ENCODE measurements at places on chromosomes 11 and 22.

DNA sequence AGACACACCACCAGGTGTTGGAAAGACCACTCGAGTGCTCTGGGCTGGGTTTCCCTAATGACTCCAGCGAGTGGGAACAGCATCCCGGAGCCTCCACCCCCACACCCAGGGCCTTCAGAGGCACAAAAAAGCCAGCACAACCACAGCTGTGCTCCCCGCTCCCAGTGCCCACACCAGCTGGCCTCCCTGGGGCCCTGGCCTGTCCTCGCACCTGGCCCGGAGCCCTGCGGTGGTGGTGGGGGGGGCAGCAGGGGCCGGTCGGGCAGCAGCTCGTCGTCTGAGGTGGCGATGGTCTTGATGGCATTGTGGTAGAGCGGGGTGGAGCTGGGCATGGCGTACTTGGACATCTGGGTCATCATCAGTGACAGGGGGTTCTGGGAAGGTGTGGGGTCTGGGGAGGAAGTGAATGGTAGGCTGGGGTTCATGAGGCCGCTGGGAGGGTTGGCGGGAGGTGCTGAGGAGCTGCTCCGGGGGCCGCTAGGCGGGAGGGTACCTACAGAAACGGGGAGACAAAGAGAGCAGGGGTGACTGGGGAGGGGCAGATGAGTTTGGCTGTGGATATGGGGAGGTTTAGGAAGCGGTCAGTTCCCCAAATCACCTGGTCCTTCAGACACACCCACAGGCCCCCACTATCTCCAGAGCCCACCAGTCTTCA lies 16.1 kb downstream of the CXCR5 start:
- no peak for DNase-seq

- peak; percentile 48 for DNase-seq
These were observed 39.5 kb downstream of the TP53I11 start for GRCh38 chr11:44911029-44911814.

DNA sequence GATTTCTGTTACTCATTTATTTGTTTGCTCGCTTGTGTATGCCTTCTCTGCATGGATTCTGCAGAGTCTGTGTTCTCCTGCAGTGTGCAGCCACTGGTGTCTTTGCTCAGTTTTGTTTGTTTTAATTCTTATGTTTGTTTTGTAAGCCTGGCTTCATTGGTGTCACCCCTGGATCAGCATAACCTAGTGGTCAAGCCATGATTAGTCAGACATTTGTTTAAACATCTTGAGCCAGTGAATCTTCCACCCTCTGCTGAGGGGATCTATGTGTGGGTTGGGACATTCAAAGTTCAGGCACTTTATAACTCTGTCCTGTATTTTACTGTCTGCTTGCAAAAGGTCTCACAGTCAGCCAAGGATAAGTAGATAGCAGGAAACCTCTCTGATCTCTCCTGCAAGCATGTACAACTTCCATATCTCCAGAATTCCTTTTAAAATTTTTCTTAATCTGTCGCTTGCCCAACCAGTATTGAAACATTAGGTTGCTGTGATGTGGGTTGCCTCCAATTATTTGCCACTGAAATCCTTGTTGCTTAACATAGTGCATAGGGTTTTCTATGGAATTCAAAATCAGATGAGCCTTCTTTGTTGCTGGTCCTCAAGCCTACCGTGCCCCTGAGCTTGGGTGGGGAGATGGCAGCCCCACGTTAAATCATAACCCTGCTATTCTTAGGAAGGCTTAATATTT lies 86.8 kb downstream of the KCNQ1OT1 start:
- DNase-seq, result no peak

DNA sequence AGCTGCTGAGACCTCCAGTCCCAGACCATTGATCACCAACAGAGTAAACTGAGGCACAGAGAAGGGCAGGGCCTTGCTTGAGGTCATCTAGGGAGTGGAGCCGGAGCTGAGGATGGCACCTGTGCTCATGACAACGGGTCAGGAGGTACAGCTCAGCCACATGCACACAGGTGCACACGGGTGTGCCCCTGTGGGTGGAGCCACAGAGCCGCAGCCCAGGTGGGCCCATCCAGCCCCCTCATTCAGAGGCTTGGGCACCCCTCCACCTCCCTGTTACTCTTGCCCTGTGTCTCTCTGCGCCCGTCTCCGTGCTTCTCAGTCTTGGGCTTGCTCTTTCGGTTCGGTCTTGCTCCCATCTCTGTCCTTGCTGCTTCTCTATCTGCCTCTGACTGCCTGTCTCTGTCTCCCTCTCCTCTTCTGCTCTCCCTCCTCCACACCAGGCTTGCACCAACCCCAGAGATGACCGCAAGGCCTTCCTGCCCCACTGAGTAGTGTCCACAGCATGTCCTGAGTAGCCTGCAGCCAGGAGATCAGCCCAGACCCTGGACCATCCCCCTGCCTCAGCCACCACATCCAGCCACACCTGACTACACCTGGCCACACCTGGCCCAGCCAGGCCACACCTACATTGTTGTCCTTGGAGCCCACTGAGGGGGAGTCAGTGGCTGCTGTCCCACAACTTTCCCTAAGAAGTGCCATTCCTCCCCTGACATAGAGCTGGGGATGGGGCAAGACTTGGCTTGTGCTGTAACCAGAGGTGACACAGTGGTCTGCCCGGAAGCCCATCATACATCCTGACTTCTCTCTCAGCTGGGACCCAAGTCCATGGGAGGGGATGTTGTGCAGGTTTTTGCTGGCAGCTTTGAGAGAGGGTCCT lies 39.3 kb upstream of the CRYBB3 start:
- DNase-seq, result no peak

- DNase-seq, result no peak
These were observed 7.0 kb upstream of the MALAT1 start for GRCh38 chr11:65491614-65492386.

DNA sequence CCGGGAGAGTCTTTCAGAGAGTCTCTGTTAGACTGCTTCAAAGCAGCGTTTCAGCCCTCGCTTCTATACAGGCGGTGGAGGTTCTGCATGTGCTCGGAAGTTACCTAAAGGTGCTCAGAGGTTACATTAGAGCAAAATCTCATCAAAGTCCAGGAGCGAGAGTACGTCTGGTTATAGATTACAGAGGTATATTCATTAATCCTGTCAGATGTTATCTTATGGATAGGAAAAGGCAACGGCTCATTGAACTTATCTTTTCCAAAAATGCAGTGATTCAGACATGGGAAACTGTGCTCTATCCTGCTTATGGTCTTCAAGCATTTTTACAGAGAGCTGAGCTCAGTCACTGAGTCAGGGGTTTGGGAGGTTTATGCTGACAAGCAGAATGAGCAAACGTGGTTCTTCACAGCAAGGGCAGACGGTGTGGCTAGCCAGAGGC lies 9.1 kb upstream of the ZBED5 start:
- no peak for DNase-seq

- DNase-seq, result peak; percentile 57
These were observed 27.8 kb upstream of the ZNRF3 start for GRCh38 chr22:28855355-28856094.

GRCh38 chr11:122665861-122666260 lies 10.3 kb downstream of the UBASH3B start:
- no peak for DNase-seq

DNA sequence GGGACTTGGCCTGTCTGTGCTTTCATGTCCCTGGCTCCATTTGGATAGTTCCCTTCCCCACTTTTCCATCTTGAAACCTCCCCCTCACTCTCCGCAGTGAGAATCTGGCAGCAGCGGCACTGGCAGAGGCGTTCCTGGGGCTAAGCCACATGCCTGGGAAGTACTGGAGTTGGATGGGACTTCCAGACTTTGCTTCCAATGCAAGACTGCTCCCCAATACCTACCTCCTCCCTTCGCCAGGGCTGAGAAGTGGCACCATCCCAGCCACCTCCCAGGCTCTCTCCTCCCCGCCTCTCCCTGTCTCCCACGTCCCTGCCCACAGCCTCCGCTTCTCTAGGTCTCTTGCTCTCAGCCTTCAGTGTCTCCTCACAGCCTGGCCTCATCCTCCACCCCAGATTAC lies 16.6 kb downstream of the TST start:
- DNase-seq, result no peak

- no peak for DNase-seq
These were observed 17.1 kb upstream of the OR52M1 start for GRCh38 chr11:4527926-4528325.

DNA sequence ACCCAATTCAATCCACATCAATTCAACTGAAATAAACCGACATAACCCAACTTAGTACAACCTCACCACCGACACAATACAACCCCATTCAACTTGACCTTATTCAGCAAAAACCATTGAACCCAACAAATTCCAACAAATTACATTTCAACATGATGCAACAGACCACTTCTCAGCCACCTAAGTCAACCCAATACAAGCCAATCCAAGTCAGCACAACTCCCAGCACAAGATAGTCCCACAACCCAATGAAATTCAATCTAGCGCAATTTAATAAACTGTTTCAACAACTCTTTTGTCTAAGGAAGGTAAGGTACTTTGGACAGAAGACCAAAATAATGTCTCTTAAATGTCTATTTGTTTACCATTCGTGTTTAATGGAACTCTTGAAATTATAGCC lies 226.0 kb downstream of the MIAT start:
- DNase-seq, result no peak

DNA sequence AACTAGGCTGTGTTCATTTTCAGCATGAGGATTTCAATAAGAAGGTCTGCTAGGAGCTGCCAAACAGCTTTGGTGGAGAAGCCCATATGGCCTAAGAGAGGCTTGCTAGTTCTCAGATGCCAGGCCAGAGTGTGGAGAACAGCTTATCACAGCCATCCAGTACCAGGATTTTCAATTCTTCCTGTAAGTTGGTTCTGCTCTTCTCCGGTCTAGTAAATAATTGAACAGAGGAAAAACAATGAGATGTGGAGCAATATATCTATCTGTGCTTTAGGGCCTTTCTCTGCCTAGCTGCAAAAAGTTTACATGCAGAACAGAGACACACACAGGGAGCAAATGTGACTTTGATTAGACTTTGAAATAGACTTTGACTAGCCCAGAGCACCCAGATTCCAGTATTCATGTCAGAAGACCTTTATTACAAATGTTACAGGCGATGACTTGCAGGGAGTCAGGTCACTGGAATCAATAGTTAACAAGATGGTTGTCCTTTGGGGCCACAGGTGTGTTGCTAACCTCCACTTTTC lies 19.8 kb upstream of the PPP2R1B start:
- no peak for DNase-seq

DNA sequence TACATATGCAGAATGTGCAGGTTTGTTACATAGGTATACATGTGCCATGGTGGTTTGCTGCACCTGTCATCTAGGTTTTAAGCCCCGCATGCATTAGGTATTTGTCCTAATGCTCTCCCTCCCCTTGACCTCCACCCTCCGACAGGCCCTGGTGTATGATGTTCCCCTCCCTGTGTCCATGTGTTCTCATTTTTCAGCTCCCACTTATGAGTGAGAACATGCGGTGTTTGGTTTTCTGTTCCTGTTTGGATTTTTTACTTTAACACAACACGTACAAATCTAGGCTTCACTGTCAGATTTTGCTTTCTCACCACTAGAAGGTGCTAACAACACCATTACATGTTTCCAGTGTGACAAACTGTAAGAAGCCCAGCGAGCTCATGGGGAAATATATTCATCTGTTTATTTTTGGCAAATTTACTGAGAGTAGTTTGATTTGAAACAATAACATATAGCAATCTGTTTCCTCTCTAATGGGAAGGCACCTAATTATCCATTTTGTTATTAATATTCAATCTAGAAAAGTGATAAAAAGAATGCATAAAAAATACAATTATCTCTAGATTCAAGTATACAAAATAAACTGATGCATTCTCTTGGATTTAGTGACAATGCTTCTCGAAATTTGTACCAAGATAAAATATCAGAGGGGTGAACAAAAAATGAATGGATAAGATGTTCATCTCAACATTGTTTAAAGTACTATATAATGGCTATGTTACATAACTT lies 23.2 kb upstream of the BIRC3 start:
- peak; percentile 44 for DNase-seq

GRCh38 chr11:73995731-73996130 lies 13.1 kb upstream of the UCP2 start:
- no peak for DNase-seq

GRCh38 chr11:32273931-32274330 lies 161.4 kb downstream of the WT1 start:
- no peak for DNase-seq

DNA sequence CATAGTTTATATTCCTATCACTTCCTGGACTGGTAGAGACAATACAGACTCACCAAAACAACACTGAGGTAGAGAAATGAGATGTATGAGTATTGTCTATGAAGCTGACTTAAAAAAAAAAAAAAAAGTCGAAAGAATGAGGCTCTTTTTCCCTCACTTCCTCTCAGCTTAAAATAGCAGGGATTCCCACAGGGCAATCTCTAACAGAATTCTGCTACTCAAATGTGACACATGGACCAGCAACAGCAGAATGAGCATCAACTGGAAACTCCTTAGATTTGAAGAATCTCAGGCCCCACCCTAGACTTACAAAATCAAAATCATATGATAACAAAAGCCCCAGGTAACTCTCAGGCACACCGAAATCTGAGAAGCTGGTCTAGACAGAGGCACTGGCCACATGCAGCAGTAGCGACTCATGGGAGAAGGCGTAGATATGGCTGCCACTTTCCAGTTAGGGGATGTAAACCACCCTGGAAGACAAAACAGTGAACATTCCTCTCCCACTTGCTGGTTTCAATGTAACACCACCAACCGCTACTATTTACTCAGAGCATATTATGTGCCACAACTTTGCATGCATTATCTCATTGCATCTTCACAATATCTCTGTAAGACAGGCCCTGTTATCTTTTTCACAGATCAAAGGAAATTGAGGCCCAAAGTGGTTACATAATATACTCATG lies 128.0 kb downstream of the RBFOX2 start:
- DNase-seq, result no peak

GRCh38 chr22:27139935-27140511 lies 482.6 kb downstream of the MIAT start:
- peak; percentile 61 for DNase-seq

DNA sequence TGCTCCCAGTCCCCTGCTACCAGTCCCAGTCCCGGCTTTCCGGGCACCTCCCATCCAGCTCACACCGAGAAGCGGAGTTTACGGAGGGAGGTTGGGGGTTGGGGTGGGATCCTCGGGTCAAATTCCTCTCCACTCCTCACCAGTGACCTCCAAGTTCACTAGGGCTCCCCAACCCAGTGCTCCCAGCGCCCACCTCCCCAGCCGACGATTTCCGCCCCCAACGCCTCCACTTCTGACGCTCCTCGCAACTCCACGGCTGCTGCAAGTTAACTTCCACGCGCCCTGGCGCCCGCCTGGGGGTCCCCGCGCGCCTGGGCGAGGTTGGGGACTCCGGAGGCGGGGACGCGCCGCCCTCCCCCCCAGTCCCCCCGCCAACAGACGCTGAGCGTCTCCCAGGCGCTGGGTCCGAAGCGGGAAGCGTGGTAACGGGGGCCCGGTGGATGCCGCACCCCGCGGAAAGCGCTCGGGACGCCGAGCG lies 526 bp downstream of the TPST2 start:
- no peak for DNase-seq

GRCh38 chr11:95166781-95167180 lies 64.2 kb downstream of the SESN3 start:
- no peak for DNase-seq

All from HFF-Myc (cell line).